Prostate gland (tissue), 2 donors: ENCODE measurements at places on chromosomes 12 and 14. TPM values are rescaled to one million over a fixed set of nuclear protein-coding genes. Genes with fewer than 3 reads are reported as not detected.

Gene EXOC5
- total RNA-seq: 27.4 TPM

Gene KCNA1
- not detected for total RNA-seq

Gene P2RX2
- 8.2 TPM for total RNA-seq

Gene NAB2
- 19.0 TPM for total RNA-seq

Gene CYP46A1
- 0.46 TPM for total RNA-seq

Gene TAS2R42
- not detected for total RNA-seq

Gene B4GALNT3
- 16.3 TPM for total RNA-seq

Gene CLEC4C
- total RNA-seq: not detected

Gene INHBC
- total RNA-seq: 0.46 TPM

Gene PLCZ1
- total RNA-seq: not detected

Gene KRT77
- 0.57 TPM for total RNA-seq

Gene CMKLR1
- 3.3 TPM for total RNA-seq

Gene COPS7A
- total RNA-seq: 92.6 TPM

Gene PTCSC3
- not detected for total RNA-seq

Gene SLC2A13
- total RNA-seq: 13.7 TPM

Gene CPSF2
- 25.4 TPM for total RNA-seq

Gene CACNA1C
- total RNA-seq: 18.2 TPM

Gene RPS6KL1
- total RNA-seq: 1.5 TPM

Gene TDRD9
- total RNA-seq: 0.64 TPM

Gene LYZ
- 27.3 TPM for total RNA-seq

Gene WIF1
- 45.8 TPM for total RNA-seq

Gene DHH
- total RNA-seq: 0.18 TPM

Gene IFNG-AS1
- total RNA-seq: not detected

Gene RBP5
- 3.5 TPM for total RNA-seq

Gene ETFBKMT
- total RNA-seq: 3.6 TPM

Gene HOXC13
- total RNA-seq: 1.2 TPM

Gene SMARCD1
- 90.1 TPM for total RNA-seq

Gene GPRC5D
- total RNA-seq: not detected

Gene AMDHD1
- total RNA-seq: not detected

Gene RIPK3
- total RNA-seq: 1.9 TPM

Gene DBX2
- 2.7 TPM for total RNA-seq

Gene DPPA3
- not detected for total RNA-seq

Gene GPD1
- total RNA-seq: 0.27 TPM

Gene RIMBP2
- 0.96 TPM for total RNA-seq

Gene PSMA6
- total RNA-seq: 84.1 TPM
